Activated CD4-positive, alpha-beta T cell treated with anti-CD3 and anti-CD28 coated beads, Interleukin-2, amount 50 U/mL, for 4 hours (primary cell): ENCODE measurements at places on chromosomes 5 and 9.

- no peak for DNase-seq
These were observed 413.6 kb upstream of the GRAMD2B start for GRCh38 chr5:126009566-126009965.

DNA sequence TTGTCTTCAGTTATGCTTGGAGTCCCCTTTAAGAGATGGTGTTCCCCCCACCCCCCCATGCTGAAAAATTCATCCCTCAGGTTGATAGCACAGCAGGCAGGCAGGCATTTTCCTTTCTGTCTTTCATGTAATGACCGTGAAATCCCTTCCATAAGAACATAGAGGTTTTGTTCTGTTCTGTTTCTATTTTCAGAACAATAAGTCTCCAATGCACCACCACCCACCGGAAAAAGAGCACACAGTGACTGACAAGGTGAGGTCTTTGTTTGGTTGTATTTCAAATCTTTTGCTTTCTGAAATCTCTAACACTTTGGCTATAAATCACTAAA is 52.4 kb downstream of the DMRT2 start:
- no peak for DNase-seq

DNA sequence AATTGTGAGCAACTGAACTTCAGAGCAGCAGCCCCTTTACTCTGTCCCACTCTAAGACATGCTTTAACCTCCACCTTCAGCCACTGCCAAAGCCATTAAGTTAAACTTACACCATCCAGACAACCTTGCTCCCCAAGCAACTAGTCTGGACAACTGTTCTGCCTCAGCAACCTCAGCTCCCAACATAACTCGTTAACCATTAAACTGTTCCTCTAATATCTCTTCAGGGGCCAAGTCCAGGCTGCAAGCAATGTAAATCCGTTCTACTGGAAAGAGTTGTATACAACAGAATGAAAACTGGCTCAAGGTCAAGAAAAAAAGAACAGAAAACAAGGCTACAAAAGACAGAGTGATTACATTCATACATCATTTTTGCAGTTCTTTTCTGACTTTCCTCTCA is 131.7 kb upstream of the TARS1 start:
- no peak for DNase-seq

- DNase-seq, result no peak
These were observed 135.2 kb downstream of the PCSK1 start for GRCh38 chr5:96297867-96298266.

GRCh38 chr5:111511831-111512374 is 432 bp downstream of the STARD4 start:
- DNase-seq, result no peak

DNA sequence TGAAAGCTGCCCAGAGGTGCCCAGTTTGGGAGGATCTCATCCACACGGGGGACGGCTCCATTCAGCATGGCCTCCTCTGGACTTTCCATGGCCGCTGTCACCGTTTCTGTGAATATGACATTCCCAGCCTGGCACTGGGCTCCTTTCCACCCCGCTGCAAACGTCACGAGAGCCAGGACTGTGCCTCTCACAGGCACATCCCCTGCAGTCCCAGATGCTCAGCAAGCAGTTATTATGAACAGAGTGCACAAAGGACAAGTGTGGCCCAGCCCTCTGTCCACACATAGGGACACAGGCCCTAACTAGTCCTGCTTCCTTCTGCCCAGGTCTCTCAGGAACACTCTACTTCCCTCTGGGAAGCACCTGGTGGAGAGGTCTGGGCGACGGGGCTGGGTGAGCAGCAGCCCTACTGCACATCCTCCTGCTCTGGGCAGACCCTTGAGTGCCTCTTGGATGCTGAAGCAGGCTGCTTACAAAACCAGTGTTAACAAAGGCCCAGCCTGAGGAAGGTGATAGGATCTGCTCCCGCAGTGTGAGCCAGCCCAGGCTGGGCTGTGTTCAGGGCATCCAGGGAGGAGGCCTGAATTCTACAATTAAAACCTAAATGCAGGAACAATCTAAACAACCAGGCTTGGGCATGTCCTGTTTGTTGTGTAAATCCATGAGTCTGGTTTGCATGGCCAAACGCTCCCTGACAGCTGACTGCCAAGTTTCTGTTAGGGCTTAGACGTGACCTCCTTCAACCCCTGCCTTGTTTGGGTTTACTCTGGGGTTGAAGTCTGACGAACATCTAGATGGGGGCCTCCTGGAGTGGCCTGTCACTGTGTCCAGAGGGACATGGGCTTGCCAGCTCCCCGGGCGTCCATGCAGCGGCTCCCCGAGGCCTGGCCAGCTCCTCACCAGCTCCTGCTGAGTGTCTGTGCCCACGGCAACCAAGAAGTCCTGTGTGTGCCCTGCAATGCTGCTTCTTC is 269.8 kb downstream of the GADD45G start:
- DNase-seq, result no peak

DNA sequence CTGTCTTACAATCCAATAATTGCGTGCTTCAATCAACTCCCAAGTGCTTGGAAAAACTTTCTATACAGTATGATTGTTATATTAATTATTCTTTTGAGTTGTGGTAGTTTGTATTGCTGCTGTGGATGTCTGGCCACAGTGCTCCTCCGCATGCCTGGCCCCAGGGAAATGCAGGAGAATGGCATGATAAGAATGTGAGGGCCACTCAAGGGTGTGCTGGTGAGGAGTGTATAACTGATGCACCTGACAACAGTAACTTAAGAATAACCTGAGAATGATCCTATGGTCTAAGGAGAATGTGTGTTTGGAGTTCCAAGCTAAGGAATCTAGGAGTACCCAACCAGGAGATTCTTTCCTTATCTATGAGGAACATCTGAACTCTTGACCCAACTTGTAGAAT is 152.9 kb upstream of the APC start:
- no peak for DNase-seq

- DNase-seq, result no peak
These were observed 306.4 kb upstream of the PAPPA start for GRCh38 chr9:115847216-115847615.

DNA sequence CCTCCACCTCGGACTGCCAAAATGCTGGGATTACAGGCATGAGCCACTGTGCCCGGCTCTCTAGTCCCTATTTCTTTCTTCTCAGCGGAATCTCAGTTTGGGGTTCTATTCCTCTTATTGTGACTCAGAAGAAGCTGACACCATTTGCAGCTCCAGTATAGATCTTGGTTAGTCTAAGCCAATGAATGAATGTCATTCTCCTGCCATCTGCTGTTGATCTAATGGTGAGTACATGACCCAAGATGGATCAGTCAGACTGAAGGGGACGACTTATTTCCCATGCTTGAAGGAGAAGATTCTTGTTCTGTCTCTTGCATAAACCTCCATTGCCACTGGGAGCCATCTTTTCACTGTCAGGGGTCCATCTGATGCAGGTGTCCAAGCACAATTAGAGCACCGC is 76.0 kb upstream of the KLF9 start:
- no peak for DNase-seq

DNA sequence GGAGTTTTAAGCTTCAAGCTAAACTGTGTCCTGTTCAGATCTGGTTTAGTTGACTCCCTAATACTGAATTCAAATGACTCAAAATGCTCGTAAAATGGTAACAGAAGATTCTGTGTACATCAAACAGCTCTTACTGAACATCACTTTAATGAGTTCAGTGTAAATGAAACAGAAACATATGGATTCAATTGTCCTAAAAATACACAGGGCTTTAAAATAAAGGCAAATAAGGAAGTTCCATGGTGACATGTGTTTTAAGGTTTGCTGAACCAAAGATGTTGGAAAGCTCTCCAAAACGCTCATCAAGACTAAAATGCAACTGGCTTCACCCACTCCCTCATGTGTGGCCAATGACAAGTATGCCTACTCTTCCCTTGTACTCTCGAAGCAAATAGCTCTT is 340.0 kb upstream of the PIK3R1 start:
- DNase-seq, result no peak

GRCh38 chr9:86487838-86488233 is 133.6 kb upstream of the TUT7 start:
- no peak for DNase-seq

DNA sequence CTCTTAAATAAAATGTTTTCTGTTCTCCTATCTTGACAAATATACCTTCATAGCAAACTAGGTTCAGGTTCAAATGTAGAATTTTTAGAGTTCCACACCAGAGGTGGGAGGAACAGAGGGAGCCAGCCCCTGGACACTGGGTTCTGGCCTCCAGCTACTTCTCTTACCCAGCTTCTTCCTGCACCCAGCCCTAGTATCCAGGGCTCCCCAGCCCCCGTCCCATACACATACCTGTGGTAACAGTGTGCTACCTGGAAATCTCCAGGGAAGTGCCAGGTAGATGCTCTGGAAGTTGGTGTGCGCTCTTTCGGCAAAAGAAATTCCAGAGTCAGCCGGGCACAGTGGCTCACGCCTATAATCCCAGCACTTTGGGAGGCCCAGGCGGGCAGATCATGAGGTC is 33.9 kb upstream of the IL6ST start:
- DNase-seq, result no peak

- DNase-seq, result no peak
These were observed 31.1 kb upstream of the CCDC180 start for GRCh38 chr9:97276310-97276852.

- DNase-seq, result no peak
These were observed 367.5 kb downstream of the DEPDC1B start for GRCh38 chr5:60332244-60333004.

GRCh38 chr9:134433909-134434882 is 107.9 kb downstream of the RXRA start:
- no peak for DNase-seq

- no peak for DNase-seq
These were observed 124.6 kb downstream of the ARHGAP26 start for GRCh38 chr5:142894749-142895148.

- DNase-seq, result no peak
These were observed 339.8 kb downstream of the EFNA5 start for GRCh38 chr5:107330903-107331302.

DNA sequence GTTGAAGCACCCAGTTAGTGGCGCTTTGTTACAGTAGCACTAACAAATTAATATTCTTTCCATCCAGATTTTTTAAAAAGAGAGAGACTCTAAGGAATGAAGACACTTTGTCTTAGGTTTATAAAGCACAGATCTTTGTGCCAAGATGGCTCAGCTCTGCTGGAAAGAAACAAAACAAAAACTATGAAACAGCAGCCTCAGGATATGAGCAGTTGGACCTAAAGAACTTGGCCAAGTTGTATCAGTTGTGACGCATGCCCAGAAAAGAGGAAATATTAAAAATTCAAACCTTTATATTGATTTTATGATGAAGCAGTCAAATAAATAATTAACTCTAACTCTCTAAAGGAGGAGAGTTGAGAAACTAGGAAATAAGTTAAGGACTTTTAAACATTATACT is 427.2 kb downstream of the SPOCK1 start:
- no peak for DNase-seq

GRCh38 chr5:44774279-44774880 is 34.4 kb upstream of the MRPS30 start:
- no peak for DNase-seq

DNA sequence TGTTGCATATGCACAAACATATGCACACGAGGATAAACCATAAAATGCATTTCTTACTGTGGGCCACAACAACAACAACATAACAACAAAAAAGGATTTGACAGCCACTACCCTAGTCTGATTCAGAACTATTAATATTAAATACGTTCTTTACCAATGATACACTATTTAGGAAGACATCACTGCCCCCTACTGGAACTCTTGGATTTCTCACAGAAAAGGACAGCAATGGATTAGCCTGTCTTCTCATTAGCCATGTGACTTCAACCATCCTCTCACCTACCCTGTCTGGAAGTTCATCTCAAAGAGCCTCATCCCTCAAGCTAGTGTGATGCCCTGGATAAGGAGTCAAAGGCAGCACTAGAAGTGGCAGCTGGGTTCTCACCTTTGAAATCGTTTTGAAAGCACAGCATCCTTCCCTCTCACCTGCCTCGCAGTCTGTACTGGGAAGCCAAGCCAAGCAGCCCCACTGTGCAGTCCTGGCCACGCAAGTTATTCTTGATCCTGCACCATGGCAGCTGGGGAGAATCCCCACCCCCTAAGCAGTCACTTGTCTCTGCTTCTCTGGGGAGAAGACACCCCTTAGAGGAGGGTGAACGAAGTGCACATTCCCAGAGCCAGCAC is 64.6 kb downstream of the SH3TC2 start:
- no peak for DNase-seq

DNA sequence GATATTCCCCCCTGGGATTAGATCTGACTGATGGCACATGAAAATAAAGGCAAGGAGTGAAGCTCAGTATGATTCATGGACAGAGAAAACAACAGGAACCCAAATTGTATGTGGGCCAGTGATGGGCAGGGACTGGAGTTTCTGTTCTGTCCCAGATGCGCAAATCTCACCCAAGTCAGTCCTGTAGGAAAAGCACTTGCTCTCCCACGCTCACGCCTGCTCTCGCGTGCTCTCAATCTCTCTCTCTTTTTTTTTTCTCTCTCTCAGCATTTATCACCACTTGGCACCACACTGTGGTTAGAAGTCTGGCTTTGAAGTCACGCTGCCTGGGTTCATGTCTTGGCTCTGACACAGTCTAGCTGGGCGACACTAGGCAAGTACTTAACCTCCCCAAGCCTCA is 106.5 kb upstream of the LRRTM2 start:
- no peak for DNase-seq

- no peak for DNase-seq
These were observed 6.8 kb upstream of the LHX3 start for GRCh38 chr9:136211441-136212344.

DNA sequence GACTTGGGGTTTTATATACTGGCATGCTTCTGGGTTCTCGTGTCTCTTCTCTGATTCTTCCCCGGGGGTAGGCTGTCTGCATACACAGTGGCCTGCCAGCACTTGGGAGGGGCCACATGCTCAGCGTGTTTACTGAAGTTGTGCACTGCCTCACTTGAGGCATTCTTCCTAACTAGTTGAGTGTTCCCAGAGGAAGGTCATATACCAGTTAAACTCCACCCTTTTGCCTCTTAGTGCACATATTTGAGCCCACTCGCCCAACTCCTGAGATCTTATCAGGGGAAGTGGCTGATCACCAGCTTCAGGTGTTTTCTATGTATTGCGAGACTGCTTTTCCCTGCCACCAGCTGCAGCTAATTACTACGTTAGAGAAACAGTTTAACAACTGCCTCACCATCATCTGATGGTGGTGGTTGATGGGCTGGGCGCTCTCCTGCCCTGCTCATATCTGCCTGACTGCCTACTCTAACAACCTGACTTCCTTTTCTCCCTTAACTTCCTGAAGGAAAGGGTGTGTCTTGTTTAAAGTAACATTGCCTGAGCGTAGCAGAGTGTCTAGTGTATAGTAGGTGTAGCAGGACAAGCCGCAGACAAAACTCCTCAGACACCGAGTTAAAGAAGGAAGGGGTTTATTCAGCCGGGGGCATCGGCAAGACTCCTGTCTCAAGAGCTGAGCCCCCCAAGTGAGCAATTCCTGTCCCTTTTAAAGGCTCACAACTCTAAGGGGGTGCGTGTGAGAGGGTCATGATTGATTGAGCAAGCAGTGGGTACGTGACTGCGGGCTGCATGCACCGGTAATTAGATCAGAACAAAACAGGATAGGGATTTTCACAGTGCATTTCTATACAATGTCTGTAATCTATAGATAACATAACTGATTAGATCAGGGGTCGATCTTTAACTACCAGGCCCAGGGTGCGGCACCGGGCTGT is 60.1 kb upstream of the CLINT1 start:
- DNase-seq, result no peak
